Smooth muscle cell of the brain vasculature (primary cell): ENCODE measurements at places on chromosomes 2 and 18.

- DNase-seq = no peak
These were observed 177.3 kb downstream of the AGAP1 start for GRCh38 chr2:235670974-235671787.

DNA sequence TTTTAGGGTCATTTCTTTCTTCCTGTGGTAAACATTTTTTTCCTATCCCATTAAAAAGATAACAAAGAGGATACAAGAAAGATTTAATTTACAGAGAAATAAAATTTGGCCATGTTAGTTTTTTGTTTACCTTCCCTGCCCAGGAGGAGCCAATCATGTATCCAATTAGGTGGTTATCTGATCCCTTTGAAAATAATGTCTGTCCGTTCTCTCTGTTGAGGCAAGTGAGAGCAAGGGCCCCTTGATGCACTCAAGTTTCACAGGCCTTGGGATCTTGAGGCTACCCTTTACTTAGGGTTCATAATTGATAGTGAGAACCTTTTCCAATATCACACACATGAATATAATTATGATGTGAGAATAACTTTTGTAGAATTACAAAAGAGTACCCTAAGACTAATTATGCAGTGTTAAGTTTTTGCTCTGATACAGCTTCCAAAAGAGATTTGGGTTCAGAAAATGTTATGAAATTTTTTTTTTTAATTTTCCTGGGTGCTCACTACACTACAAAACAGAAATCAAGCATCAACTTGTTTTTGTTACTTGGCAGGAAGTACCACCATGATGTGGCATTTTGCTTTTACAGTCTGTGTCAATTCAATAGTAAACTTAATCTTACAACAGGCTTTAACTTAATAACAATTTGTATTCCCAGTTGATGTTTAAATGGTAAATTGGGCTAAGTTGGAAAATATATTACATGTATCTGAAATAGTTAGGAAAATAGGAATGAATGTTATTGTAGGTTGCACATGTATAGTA lies 42.0 kb downstream of the AFTPH start:
- DNase-seq = no peak

GRCh38 chr18:25639596-25639995 lies 287.6 kb upstream of the ZNF521 start:
- no peak for DNase-seq

DNA sequence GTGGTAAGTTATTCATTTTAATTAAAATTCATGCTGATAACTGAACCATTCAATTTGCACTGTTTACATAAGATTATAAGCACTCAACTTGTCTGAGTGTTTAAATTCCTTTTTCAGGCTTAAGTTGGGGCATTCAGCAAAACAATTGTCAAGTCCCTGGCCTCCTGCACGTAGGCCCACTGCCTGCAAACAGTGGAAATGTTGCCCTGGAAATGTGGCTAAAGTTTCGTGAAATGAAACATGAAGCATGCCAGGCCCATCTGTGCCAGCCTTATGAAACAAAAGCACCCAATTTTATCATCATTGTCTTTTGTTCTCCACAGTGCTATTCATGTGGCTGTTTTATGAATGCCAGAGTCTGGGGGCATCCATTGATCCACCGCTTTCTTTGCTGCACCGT lies 163.7 kb downstream of the PTGR3 start:
- no peak for DNase-seq
